ENCODE measurements at places on chromosomes 1 and 21.

DNA sequence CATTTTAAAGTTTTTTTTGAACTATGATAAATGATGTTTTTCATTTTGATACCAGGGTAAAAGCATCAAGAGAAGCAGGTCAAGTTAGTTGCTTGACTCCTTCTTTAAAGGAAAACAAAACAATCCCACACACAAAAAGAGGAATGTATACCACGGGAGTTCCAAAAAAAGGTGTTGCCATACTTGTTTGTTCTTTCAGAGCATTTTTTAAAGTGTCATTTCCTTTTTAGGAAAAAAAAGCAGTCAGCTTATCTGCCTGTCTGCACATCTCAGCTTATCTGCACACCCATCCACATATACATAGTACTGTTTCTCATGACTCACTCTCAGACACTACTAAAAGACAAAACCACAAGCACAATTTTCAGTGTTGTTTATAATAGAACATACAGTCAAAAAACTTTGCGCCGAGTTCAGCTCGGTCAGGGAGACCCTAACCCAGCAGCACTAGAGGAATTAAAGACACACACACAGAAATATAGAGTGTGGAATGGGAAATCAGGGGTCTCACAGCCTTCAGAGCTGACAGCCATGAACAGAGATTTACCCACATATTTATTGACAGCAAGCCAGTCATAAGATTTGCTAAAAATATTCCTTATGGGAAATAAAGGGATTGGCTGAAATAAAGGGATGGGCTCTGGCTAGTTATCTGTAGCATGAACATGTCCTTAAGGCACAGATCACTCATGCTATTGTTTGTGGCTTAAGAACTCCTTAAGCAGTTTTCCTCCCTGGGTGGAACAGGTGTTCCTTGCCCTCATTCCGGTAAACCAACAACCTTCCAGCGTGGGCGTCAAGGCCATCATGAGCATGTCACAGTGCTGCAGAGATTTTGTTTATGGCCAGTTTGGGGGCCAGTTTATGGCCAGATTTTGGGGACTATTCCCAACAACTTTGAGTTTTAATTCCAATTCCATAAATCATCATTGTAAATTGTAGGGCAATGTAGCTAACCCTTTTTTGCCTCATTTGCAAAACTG lies 11.4 kb upstream of the MNDA start:
- DNase-seq = no peak

GRCh38 chr1:209569455-209570207 lies 13.9 kb upstream of the CAMK1G start:
- DNase-seq = peak; percentile 55

- no peak for DNase-seq
These were observed 130.4 kb downstream of the AK5 start for GRCh38 chr1:77412069-77412819.

DNA sequence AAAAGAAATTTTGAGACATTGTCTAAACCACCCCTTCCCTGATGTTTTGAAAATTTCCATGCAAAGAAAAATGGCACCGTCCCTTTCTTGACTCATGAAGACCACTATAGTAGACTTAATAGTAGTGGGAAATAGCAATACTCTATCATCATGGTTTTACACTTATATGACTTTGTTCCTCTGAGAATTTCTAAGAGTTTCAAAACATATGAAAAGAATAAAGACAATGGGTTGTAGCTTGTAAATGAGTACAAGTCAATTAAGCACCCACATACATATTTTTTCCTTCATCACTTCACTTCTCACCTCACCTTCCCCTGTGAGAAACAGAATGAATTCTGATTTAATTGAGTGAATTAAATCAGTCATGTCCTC lies 151.7 kb downstream of the LYPLAL1 start:
- no peak for DNase-seq
